ENCODE measurements at places on chromosomes 7 and 10.

- peak; percentile 59 for DNase-seq
Measured at GRCh38 chr10:28845009-28845682, 167.8 kb downstream of the BAMBI start.

GRCh38 chr10:132417257-132417910 lies 20.4 kb downstream of the PWWP2B start:
- DNase-seq, result no peak

GRCh38 chr10:80530251-80530650 lies 7.5 kb upstream of the SH2D4B start:
- peak; percentile 24 for DNase-seq

DNA sequence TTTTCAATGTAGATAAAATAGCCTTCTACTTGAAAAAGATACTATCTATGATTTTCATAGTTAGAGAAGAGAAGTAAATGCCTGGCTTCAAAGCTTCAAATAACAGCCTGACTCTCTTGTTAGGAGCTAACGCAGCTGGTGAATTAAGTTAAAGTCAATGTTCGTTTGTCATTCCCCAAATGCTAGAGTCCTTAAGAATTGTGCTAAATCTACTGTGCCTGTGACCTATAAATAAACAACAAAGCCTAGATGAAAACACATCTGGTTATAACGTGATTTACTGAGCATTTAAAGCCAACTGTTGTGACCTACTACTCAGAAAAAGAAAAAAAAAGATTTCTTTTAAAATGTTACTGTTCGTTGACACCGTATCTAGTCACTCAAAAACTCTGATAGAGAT lies 134.7 kb downstream of the POLR1F start:
- DNase-seq, result no peak
